ENCODE measurements at places on chromosomes 11 and 22.

DNA sequence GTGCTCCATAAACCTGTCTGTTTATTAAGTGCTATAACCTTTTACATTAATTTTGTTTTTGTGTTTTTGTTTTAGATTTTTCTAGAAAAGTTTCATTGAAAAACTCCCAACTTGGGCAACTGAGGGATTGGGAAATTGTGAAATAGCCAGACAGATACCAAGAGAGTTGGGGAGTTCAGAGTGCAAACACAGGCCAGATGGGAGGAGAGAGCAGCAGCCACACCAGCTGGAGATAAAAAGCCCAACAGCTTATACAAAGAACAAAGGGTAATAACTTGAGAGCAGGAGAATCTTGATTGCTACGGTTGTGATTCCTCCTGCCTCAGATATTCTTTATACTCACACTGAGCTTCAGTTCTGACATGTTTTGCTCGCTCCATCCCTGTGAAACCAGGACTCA is 1642.2 kb downstream of the LRRC4C start:
- no peak for DNase-seq

DNA sequence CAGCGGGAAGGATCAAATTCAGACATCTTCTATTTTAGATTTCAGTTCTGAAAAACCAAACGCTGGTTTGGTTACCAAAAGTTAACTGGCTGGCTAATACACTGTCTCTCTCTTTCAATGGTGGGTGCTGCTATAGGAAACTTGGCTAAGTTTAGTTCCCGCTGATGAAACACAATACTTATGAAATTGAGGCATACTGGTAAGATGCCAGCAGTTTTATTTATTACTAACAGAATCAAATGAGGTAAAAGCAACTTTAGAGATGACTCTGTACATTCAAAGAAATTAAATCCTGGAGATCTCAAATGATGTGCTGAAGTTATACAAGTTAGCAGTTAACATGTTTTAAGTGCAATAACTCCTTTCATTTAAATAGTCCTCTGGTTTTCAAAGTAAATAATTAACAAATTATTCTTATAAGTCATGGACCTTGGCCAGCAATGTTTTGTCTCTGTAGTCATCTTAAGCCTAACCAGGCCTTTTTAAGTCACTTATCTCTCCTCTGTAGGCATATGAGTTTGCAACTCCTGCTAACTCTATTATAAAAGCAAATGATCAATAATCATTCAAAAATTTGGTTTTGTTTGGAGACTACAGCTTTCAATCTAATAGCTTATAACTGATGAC is 54.8 kb downstream of the PAK1 start:
- DNase-seq = no peak

- no peak for DNase-seq
These were observed 128.6 kb upstream of the FGF3 start for GRCh38 chr11:69947793-69948255.

GRCh38 chr11:115463606-115464005 is 40.6 kb downstream of the CADM1 start:
- no peak for DNase-seq

DNA sequence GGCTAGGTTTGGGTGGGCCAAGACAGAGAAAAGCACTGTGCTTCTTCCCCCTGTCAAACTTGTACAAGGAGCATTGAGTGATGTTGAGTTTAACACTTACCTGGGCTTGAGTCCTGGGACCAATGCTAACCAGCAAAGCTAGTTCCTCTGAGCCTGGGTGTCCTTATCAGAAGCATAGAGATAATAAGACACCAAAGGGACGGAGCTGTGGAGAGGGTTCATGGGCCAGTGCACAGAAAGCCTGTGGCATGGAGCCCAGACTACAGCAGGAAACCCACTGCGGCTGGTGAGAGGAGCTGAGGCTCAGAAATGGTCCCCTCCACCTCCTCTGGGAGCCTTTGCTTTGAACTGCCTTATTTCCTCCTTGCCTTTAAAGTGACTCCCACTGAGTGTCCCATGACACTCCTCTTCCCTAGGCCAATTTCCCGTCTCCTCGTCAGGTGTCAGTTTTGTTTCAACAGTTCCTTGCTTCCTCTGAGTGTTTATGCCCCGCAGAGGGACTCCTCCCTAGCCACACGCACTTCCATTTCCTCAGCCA is 9.4 kb downstream of the SLCO2B1 start:
- DNase-seq = no peak

DNA sequence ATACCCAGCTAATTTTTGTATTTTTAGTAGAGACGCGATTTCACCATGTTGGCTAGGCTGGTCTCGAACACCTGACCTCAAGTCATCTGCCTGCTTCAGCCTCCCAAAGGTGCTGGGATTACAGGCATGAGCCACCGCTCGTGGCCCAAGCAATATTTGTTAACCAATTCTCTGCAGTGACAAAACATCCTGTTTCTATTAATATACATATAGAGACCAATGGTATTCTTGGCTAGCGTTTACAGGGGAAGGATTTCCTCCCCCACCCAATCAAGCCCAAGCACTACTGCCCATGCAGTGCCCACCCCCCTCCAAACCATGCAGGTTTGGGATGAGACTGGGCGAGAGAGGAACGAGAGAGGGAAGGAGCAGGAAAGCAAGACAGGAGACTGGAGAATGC is 53.1 kb downstream of the APOL3 start:
- DNase-seq = no peak

DNA sequence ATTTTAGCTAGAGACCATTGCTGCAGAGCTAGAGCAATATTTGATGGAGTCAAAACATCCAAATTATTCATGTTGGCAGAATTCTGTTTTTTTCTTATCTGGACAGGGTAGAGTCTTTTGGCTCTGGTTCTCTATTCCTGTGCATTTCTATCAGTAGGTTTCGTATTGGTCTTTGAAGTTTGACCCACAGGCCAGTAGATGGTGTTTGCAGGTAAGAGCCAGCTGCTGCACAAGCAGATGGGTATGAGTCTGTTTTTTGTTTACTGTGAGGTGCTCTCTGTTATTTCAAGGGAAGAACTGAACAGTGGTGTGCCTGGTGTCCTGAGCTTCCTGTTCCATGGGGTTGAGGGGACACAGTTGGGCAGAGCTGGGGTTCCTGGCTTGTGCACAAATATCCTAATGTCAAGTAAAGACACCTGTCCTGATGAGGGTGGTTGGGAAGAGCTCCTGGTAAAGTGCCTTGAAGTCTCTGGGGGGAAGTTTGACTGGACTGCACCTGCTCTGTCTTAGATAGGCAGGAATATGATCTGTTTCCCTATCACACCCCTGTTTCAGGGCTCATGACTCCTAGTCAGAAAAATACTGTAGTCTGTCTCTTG is 34.0 kb upstream of the SLC22A25 start:
- no peak for DNase-seq

DNA sequence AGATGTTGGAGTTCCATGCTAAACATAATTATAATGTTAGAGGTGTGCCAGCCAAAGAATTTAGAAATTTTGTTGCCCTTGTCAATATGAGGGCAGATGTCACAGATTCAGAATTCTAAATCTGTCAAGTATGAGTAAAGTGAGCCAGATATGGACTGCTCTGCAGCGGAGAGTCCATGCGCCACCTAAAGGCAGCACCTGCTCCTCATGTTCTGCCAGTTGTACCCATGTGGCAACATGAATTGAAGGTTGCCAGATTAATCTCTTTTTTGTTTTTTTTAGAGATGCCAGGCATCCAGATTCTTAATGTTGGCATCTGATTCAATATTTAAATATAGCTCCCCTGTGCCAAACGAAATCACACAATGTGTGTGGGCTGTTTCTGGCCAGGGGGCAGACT is 678.6 kb upstream of the ANO5 start:
- DNase-seq = no peak

DNA sequence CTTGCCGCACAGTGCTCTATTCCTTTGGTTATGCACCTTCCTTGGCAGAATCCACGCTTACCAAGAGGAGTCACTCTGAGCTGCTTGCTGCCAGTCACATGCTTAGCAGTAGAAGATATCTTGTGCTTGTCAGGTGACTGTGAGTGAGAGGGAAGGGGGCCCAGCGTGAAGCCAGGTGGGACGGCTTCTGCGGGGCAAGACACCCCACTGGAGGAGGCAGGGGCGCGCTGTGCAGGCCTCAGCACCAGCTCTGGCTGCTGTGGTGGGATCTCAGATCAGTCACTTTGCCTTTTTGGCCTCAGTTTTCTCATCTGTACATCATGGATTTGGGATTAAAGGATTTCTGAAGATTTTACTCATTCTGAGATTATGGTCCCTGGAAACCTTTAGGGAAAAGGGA is 63.9 kb upstream of the B3GAT1 start:
- DNase-seq = no peak

- DNase-seq = no peak
These were observed 781.6 kb downstream of the BRD1 start for GRCh38 chr22:49046000-49046545.

- DNase-seq = no peak
These were observed 27.3 kb downstream of the NTM start for GRCh38 chr11:131397675-131398074.

DNA sequence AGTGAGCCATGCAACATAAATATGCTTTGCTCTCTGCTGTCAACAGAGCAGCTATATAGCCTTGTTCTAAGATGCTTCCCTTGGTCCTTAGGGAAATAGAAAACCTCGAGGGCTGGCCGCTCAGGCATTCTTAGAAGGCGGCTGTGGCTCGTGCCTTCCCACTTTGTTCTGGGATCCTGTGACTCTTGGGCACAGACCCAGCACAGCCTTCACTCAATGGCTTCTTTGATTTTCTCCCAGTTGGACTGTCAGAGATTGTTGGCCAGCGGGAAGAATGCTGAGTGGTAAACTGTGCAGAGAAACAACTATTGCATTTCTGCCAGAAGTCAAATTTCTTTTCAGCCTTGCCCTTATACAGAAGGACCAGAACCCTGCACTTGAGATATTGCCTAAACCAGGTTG is 9.5 kb upstream of the MICAL2 start:
- DNase-seq = no peak

- no peak for DNase-seq
These were observed 473.8 kb upstream of the API5 start for GRCh38 chr11:42837994-42838393.

DNA sequence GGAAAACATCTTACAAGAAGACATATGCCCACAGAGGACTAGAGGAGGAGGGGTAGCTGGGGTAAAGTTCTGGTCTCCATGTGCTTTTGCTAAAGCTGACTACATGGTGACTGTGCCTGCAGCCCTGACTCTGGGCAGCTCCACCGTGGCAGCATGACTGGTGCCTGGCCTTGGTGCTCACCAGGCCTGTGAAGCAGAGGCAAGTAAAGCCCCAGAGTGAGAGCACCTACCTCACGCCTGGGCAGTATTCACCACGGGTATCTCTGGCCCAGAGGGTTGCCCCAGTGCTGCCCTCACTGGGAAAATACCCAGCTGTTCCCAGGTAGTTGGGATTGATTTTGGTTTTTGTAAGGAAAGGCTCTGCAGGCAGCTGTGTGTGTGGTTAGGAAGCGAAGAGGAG is 78.3 kb downstream of the CTTN start:
- no peak for DNase-seq

DNA sequence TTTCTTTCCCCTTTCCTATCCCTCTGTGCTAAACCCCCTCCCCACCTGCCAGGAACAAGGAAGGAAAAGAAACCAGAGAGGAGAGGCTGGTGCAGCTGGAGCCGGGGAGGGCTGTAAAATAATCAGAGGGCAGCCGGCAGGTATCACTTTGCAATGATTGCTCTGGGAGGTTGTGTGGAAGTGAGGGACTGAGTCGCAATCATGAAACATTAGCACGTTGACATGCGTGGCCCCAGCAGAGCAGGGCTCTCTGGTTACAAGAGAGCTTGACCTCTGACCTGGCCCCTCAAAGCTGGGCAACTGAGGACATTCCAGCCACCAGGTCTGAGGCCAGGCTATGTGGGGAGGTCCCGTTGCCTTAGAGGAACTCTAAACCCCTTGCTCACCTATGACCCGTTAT is 170.8 kb upstream of the BDNF start:
- DNase-seq = no peak

DNA sequence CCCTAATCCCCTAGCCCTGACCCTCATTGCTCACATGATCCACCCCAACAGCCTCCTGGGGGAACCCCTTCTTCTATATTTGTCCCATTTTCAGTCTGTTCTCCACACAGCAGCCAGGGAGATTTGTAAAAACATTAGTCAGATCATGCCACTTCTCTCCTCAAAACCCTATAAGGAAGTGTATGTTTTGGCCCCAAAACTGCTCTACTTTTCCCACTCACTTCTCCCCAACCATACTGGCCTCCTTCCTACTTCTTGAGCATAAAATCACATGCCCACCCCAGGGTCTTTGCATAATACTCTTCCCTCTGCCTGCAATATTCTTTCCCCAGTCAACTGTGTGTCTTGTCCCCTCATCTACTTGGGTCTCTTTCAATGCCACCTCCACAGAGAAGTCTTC is 4.7 kb upstream of the SLC22A12 start:
- DNase-seq = no peak

DNA sequence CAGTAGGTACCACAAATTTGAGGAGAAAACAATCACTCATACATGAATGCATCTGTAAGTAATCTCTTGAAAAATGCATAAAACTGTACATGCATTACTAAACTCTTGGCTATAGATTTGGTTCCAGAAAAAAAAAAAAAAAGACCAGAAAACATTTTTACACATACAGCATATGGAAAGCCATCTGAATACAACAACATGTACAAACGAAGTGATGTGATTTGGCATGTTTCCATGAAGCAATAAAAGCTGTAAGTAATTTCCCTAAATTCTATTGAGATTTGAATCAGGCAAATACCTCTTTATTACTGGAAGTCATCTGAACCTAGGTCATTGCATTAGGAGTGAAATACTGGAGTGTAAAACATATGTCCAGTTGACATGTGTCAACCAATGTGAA is 31.9 kb upstream of the ZC3H12C start:
- DNase-seq = no peak

DNA sequence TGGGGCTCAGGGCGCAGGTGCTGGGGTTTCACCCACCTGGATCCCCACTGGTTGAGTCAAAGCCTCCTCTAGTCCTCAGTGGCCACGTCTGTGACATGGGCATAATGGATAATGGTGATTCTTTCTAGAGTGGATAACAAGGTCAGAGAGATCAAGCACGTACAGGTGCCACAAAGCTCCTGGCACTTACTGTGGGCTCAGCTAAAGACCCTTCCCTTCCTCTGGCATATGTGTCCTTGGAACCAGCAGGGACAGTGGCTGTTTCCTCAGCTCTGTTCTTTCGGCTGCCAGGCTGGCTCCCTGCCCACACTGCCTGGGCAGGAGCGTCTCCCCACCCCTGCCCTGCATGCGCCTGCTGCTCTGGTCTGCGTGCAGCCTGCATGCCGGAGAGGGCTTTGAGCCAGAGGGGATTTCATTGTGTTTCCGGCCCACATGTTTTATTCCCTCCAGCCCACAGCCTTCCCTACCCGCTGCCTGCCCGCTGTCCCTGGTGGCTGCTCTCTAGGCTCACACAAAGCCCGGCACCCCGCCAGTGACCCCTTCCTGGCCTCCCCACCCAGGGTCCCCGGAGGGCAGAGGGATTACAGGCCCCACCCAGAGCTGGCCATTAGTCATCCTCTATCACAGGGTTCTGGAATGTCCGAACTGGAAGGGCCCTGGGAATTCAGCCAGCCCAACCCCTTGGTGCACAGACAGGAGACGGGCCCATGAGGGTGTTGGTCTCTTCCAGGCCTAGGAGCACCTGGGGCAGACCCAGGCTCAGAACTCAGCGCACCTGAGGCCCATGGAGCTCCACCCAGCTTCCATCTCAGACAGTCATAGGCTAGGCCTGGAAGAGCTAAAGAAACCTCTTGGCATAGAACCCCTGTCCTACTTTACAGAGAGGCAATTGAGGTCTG is 55.3 kb upstream of the GCAT start:
- DNase-seq = no peak
